ENCODE measurements at places on chromosomes 3 and 15.

DNA sequence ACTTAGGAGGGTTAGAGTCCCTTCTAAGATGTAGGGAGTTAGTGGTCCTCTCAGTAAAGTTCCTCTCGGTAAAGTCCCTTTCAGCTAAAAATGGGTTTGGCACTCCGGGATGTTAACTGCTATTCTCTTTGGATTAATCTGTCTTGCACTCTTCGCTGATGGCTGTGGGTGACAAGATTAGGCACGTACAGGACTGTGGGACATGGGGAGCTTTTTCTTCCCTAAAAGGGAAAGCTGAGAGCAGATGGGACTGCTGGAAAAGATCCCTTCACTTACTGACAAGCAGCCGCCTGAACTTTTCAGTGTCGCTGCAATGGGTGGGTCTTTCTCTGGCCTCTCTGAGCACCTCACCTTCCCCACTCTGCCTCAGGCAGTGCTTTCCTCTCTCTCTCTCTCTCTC lies 16.4 kb upstream of the HHATL start:
- no peak for DNase-seq

GRCh38 chr15:49675041-49675440 lies 54.2 kb downstream of the DTWD1 start:
- DNase-seq = no peak

GRCh38 chr3:61841111-61841845 lies 279.9 kb downstream of the PTPRG start:
- DNase-seq = no peak

DNA sequence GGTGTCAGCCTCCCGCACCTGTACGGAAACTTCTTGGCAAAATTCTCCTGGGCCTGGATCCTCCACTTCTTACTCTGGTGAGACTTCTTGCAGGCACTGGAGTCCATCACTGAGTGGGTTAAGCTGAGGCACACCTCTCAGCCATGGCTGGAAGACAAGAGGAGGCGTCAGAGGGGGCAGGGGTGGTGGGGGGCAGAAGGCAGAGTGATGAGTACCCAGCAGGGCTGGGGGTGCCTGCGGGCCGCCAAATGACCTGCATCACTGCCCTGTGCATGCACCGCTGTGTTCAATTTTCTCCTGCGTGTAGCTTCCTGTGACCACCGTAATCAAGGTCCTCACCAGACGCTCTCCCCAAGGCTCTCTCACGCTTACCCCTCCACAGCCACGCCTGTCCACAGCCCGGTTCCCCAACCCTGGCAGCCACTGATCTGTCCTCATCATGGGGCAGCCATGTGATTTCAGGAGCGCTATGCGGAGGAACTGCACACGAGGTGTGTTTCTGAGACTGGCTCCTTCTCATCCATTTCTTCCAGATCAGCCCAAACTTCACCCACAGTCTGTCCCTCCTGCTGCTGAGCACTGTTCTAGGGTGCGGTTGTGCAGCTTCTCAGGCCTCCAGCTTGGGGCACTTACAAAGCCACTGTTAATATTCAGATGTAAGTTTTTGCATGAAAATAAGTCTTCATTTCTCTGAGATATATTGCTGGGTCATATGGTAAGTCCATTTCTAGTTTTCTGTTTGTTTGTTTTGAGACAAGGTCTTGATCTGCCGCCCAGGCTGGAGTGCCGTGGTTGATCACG lies 5.2 kb downstream of the C3orf22 start:
- DNase-seq = no peak

- DNase-seq = no peak
Observed at GRCh38 chr3:177789500-177789899, 592.2 kb upstream of the TBL1XR1 start.

DNA sequence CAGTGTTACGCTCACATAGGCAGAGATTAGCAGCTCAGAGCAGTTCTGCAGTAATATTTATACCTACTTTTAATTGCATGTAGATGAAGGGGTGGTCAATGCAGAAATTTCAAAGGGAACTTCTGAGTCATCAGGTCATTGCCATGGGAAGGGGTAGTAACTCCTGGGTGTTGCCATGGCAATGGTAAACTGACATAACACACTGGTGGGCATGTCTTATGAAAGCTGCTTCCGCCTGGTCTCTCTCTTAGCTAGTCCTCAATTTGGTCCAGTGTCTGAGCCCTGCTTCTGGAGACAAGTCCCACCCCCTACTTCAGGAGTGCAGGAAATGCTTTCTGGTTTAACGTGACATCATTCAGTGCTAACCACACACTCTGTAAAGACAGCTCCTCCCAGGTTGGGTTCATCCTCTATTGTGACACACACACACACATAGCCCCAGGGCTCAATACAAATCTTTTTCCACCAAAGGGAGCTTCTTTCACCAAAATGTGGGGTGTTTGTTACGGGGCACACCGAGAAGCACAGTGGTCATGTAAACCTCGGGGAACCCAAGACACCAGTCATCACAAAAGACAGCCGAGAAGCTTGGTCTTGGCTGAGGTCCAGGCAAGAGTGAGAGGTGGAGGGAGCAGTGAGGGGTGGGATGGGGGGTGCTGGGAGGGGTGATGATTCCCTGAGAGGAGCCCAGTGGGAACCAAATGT lies 74.5 kb downstream of the TLE3 start:
- no peak for DNase-seq

- DNase-seq = no peak
Observed at GRCh38 chr3:41267975-41268640, 68.8 kb downstream of the CTNNB1 start.

GRCh38 chr3:94462931-94463330 lies 400.1 kb downstream of the NSUN3 start:
- DNase-seq = no peak

- DNase-seq = no peak
Observed at GRCh38 chr3:45529697-45530096, 64.9 kb upstream of the LIMD1 start.

DNA sequence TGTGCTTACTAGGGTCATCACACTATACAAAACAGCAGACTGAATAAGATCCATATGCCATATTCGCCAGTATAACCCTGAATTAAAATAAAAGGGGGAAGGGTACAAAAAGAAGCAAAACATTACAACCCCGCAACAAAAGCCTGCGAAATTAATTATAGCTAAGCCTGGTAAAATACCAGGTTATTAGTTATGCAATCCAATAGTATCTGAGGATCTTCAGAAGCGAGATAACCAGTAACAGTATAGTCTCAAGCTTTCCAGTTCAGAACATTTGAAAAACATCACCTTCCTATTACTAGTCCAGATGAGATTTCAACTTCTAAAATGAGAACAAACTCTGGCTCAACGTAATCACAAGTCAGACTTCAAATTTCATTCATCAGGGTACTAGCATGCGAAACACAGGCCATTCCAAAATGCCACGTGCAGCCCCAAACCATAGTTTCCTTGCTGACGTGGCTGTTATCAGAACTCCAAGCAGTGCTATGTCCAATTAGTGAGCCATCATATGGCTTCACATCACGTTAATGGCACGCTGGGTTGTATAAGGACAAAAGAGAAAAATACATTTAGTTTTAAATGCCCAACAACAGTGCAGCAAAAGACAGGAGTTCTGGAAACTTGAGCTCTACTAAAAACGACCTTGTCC lies 1.1 kb downstream of the SSR3 start:
- no peak for DNase-seq

GRCh38 chr15:78092261-78093041 lies at the start of gene SH2D7:
SH2D7 (plus strand) TSS chr15:78092561; CDS start chr15:78092585, 24 bp downstream.
- no peak for DNase-seq

DNA sequence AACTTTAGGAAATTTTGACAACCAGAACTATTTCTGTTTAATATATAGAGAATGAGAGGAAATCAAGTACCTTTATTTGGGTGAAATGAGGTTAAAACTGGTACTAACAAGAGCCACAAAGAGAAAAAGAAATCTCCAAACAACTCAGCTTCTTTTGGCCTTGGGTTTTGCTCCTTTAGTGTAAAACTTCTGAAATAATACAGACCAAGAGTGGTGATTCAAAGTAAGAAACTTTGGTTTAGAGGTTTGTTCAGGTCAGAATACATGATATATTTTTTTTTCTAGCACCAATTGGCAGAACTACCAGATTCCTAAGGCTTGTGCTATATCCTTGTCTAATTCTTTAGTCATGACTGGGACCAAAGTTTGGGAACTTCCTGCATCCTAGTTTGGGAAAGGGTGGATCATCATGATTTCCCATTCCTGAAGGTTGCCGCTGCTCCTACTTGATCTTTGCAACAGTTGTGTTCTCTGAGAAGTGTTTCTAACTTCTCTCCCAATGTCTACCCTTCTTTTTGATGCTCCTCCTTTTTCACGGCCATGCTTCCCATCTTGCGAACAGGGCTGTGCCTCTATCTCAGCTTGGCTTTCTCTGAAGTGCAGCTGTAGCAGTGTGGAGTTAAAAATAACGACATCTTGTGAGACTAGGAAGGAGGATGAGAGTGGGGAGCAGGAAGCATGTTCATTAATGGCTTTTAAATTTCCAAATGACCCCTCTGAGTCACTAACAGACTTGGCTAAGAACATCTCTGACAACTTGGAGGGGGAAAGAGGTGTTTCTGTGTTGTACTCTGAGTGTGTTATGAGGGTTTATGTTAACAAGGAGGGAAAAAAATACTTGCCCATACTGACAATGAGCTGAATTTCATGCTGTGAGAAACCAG lies 87.7 kb downstream of the KCNAB1 start:
- no peak for DNase-seq

- no peak for DNase-seq
Observed at GRCh38 chr3:171815973-171816595, 5.8 kb upstream of the PLD1 start.

GRCh38 chr3:30314757-30315325 lies 291.6 kb upstream of the TGFBR2 start:
- DNase-seq = no peak

- DNase-seq = no peak
Observed at GRCh38 chr15:35958021-35958420, 412.1 kb upstream of the DPH6 start.

DNA sequence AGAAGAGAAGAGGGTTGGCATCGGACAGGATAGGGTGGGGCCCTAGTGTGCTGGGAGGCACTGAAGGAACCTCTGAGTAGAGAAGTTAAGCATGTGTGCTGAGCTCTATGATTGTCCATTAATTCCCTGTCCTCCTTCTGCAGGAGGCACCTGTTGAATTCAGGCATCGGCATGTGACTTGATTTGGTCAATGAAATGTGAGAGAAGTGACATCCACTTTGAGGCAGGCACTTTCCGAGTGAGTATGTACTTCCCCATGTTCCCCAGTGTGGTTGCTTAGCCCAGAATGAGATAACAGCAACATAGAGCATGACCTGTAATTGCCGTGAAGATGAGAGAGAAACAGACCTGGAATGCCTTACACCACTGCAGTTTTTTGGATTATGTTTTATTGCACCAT lies 224.8 kb downstream of the RPLP1 start:
- no peak for DNase-seq

DNA sequence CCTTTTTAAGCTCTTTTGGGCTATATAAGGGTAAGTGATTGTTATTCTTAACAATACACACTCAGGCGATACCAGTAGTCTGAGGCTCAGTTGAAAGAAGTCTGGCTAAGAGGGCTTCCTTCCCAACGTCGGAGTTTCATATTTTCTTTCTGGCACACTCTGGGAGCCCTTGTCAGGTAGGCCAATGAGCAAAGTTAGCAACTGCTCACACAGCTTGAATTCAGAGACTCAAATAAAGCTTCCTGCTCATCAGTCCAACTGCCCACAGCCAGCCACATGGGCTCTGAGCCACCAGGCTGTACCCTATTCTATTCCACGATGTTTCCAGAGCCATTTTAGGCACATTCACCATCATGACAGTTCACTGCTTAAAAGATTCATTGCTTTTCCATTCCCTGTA lies 155.1 kb upstream of the TBL1XR1 start:
- no peak for DNase-seq

- DNase-seq = no peak
Observed at GRCh38 chr3:52774901-52775864, 2.2 kb upstream of the ITIH1 start.

- DNase-seq = no peak
Observed at GRCh38 chr3:126351771-126352475, 5.3 kb downstream of the KLF15 start.

DNA sequence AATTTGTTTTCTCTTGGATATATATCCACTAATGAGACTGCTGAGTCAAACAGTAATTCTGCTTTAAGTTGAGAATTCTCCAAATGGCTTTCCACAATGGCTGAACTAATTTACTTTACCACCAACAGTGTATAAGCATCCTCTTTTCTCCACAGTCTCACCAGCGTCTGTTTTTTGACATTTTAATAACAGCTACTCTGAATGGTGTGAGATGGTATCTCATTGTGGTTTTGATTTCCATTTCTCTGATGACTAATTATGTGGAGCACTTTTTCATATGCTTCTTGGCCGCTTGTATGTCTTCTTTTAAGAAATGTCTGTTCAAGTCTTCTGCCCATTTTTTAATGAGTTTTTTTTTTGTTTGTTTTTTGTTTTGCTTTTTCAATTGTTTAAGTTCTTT lies 206.2 kb downstream of the CTNNB1 start:
- no peak for DNase-seq

GRCh38 chr15:39310633-39311032 lies 270.2 kb upstream of the THBS1 start:
- no peak for DNase-seq

DNA sequence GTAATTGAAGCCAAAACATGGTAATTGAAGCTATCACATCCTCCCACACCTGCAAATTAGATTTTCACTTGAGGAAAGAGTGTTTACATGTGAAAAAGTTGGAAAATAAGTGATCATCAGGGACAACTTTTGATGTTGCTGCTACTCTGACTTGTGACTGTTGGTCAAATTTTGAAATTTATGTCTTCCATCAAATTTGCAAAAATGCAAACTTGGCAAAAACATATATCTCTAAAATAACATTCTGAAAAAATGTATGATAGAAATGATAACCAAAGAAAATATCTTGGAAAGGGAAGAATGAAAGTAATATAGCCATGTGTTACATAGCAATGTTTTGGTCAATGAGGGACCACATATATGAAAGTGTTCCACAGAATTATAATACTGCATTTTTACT lies 703.9 kb upstream of the SEMA6D start:
- no peak for DNase-seq

DNA sequence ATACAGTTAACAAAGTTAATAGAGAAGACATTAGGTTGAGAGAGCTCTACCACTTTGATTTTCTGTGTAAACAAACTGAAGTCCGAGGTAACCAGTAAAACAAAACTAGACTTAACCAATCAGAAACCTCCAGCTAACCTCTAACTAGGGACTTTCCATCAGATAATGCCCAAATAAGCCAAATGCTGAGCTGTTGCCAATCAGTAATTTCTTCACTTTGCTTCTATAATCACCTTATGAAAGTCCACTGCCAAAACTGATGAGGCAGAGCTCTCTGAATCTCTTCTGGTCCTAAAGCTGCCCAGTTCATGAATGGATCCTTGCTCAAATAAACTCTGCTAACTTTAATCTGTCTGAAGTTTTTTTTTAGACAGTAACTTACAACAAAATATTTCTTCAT lies 448.0 kb upstream of the NECTIN3 start:
- no peak for DNase-seq

- DNase-seq = no peak
Observed at GRCh38 chr3:13404626-13405452, 15.3 kb downstream of the NUP210 start.

DNA sequence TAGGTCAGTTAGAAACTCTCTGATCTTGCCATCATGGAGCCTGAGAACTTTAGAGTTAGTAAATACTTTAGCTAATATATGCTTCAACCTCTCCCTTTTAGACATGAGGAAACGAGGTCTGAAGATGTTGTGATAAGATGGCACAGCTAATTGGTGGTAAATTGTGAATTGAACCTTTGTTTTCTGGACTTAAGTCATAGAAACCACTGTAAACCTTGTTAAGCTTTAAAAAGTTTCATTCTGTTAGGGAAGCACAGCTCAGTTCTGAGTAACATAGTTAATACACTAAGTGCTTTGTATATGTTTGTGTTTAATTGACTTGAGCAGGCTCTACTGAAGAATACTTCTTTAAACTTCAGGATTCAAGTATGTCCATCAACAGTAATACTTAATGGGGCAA lies 108.6 kb downstream of the AKAP13 start:
- DNase-seq = no peak
